ENCODE measurements at places on chromosomes 5 and 9.

GRCh38 chr9:71003346-71003745 is 118.1 kb downstream of the TRPM3 start:
- no peak for DNase-seq

DNA sequence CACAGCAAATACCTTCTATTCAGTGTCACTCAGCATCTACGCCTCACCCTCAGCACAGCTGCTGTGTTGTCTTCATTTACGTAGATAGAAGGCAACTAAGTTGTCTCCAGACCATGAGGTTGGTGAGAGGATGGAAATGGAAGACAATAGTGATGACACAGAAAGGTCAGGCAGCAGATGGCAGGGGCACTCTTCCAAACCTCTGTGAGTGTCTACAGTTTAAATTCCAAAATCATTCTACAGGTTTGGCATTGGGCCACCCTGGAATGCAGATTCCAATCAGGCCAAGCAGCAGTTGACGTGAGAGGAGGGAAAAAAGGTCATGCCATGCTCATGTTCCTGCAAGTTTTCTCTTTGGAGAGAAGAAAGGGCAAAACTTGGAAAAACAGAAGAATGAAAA is 68.7 kb upstream of the ADAMTSL1 start:
- peak; percentile 89 for DNase-seq

DNA sequence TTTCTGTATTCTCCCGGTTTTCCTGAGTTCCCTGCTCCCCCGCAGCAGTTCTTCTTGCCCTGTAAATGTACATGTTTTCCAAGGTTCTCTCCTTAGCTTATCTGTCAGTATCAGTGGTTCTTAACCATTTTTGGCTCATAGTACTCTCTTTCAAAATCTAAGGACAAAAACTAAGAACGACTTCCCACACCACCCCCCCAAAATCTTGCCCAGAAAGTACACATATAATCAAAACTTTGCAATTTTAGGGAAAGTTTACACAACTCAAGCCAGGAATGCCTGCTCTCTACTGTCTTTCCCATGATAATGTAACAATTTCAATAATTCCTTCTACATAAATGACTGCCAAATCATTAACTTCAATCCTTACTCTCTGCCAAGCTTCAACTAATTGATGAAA is 4.5 kb downstream of the DCAF12 start:
- DNase-seq, result no peak

GRCh38 chr5:79560771-79561524 is 47.0 kb upstream of the HOMER1 start:
- DNase-seq, result peak; percentile 37

DNA sequence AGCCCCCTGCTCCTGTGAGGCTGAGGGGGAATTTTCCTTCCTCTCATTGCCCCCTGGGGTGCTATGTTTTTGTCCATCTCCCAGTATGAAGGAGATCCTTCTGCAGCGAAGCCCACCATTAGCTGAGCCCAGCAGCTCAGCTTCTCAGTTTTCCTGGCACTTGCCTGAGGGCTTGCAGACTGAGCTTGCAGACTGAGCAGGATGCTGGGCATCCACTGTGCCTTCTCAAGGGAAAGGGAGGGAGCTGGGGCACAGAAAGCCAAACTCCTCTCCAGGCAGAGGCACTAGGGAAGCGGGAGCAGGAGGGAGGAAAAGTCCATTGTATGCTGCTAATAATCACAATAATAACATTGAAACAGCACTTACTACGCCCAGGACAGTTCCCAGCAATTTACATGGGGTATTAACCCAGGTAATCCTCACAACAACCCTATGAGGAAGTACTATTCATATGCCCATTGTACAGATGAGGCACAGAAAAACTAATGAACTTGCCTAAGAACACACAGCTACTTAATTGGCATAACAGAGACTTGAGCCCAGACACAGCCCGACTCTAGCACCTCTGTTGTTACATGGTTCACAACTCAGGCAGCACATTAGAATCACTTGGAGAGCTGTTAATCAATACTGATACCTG is 86.9 kb upstream of the SSBP2 start:
- no peak for DNase-seq

DNA sequence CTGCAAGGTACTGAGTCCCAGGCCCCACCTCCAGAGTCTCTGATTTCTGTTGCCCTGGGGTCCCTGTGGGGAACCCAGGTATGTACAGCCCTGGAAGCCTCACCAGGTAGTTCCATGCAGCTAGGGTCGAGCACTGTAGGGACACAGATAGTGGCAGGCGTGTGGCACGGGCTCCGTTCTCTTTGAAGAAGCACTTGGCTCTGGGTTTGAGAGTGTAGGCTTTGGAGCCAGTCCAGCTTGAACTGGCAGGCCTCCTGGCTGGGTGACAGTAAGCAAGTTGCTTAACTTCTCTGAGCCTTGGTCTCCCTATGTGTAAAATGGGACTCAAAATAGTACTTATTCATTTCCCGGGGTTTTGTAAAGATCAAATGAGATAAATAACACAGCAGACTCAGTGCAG is 5.6 kb downstream of the OLFM1 start:
- DNase-seq, result no peak

DNA sequence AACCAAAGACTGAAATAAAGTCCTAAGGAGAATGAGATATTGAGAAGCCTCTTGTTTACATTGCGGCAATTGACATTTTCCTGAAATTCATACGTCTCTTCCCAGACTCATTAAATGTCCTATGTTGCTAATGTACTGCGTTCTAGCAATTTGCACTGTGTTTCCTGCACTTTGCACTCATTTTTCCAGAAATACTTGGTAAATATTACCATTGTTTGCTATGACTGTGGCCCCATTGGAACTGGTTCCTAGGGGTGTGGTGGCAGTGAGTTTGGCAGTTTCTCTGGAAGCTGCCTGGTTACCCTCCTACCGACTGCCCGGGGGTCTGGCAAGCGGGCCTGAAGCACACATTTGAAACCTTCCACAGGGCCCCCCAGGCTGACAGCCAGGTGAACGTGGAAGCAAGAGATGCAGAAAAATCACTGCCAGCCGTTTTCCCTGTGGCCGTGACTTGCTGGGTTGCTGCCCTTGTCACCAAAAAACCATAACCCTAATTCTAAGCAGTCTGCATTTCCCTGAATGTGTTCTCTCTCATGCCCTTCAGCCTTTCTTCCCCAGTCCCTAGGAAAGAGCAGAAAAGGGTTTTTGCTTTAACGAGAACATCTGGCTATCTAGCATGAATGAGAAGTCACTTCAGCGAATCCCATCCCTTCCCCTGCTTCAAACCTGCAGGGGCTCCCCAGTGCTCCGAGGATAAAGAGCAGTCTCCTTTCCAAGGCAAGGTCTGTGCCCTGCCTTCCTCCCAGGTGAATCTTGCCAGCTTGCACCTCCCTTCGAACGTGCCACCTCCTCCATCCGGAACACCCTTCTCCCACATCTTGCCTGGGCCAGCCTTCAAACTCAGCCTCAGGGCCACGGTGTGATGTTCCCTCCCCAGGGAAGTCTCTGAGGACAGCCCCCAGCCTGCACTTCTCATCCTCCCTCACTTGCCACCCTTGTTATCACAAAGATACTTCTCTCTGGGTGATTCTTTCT is 84.2 kb downstream of the AK8 start:
- no peak for DNase-seq

DNA sequence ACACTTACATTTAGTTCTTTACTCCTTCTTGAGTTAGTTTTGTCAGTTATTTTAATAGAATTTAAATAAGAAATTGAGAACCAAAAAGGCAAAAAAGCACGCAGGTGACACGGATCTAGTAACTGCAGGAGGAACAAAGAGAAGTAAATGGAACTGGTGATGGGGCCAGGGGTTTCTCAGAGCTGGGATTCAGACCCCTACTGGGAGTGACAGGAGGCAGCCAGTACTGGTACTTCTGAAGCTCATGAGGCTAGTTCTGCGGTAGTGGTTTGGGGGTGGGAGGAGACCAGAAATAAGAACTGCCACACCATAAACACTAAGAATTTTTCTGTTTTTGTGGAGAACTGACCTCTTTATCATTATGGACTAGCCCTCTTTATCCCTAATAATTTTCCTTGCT is 48.2 kb downstream of the OXCT1 start:
- DNase-seq, result no peak

DNA sequence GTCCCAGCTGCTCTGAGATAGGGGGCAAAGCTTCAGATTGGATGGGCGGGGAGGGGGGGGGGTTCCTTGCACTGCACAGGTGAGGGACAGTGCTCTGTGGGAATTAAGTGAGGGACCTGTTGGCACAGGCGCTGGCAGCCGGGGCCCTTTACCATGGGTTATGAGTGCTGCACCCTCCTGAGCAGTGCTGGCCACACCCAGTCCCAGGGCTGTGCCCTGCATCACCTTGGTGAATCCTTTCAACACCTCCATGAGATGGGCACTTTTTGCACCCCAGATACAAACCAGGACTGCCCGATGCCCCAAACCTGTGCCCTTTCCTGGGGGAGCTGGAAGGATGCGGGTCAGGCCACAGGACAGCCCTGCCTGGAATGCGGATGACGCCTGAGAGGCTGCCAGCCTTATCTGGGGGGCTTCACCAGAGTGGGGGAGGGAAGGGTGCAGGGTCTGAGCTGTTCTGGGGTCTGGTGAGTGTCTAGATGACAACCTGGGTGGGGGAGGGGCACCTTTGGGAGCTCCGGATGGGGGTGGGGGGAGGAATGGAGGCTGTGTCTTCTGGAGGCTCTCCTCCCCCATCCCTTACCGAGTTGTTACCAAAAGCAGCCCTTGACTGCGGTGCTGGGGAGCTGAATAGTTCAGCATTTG is 5.2 kb downstream of the CRB2 start:
- no peak for DNase-seq

DNA sequence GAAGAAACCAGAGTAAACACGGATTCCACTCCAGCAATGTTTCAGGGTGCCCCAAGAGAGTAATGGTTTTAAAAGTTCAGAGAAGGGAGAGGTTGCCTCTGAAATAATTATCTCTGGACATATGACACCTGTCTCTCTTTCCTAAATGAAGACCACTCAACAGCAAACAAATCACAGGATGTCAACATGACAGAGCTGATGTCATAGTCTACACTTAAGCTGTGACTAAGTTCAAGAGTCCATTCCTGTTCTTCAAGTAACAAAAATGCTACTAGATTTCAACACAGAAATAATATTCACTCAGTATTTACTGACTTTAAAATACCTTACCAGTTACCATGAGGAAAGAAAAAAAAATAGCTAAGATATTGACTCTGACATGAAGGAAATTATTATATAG is 44.7 kb upstream of the SLC30A5 start:
- no peak for DNase-seq

DNA sequence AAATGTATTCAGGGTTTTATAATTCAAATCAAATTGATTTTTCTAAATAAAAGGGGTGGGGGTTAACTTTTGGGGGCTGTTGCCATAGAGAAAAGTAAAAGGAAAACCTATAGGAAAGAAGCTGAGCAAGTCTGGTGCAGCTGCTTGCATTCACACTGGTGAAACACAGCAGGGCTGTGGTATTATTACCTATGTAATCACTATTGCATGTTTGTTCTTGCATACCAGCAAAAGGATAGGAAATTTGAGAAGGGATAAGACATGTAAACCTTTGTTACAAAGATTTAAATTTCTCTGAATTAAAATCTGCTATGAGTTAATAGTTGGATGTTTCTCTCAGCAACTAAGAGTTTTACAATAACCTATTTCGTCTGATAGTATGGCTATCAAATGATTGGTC is 346.7 kb downstream of the EFNA5 start:
- no peak for DNase-seq

- no peak for DNase-seq
Observed at GRCh38 chr9:15374825-15375224, 47.9 kb upstream of the SNAPC3 start.

DNA sequence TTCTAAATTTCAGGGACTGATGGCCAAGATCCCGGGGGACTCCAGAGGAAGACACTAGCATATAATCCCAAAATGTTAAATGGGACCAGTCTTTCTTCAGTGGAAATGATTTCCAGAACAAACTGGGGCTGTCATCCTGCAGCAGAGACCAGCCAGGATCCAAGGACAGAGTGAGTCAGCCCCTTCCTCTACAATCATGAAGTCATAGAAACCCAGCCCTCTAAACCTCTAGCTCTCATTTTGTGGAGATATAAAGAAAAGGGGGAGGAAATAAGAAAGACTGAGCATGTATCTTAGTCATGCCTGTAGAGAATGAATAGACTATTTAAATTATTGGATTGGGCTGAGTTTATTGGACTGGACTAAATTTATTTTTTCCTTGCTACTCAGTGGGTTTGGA is 318.3 kb downstream of the AGTPBP1 start:
- DNase-seq, result no peak

- DNase-seq, result no peak
Observed at GRCh38 chr5:178287091-178287790, 54.6 kb upstream of the PHYKPL start.

DNA sequence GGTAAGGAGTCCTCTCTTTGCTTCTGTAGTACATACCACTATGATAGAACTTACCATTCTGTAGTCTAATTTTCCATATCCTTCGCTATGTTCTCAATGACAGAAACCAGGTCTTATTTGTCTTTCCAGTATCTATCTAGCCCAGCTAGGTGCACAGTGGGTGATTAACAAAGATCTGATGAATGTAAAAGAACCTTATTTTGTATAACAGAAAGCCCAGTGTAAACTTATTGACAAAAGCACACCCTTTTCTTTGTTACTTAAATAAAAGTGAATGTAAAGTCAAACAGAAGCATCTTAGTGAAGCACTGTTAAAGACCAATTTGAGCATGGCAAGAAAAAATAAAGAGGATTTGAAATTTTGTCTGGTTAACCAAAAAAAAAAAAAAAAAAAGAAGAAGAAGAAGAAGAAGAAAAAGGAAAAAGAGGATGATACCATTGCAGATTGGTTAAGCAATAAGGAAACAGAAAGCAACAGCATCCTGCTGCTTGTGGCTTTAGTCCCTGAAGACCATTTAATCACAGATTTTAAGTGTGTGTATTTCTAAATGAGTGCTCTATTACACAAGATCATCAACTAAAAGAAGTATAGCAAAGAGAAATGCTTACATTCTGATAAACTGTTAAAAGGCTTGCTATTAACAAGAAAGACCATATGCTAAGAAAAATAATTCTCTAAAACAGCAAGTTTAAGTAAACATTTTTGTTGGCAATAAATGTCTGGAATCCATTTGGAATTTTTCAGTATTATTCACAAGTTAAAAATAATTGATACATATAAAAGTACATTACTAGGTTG is 21.2 kb downstream of the MEGF9 start:
- no peak for DNase-seq

- no peak for DNase-seq
Observed at GRCh38 chr5:69374911-69375446, 5.4 kb downstream of the RAD17 start.

DNA sequence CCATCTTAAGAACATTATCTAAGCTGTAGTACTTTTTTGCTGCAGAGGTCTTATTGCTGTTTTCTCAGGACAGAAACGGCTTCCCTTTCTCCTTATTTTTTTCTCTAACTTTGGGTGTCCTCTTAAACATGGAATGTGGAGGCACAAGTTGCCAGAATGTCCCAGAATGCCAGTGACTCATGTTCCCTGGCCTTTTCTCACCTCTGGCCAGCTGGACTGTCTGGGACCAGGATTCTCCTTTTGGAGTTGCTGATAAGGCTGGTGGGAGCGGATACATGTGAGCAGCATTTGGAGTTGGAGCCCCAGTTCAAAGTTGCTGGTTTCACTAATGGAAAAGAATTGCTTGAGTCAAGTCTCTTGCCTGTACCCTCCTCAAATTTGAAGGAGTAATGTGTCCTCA is 112.8 kb downstream of the ARHGAP26 start:
- peak; percentile 74 for DNase-seq

- DNase-seq, result no peak
Observed at GRCh38 chr5:87164409-87164808, 103.3 kb upstream of the RASA1 start.

GRCh38 chr5:62030326-62030725 is 275.7 kb upstream of the KIF2A start:
- DNase-seq, result no peak

- no peak for DNase-seq
Observed at GRCh38 chr9:89801341-89801740, 196.5 kb downstream of the GADD45G start.

- no peak for DNase-seq
Observed at GRCh38 chr9:70873506-70873905, 247.9 kb downstream of the TRPM3 start.

All from RPMI7951 (cell line).